Right forelimb (tissue), 1 donor: ENCODE measurements at places on chromosomes 13 and 19.

- DNase-seq = no peak
Measured at GRCh38 chr13:102295316-102296048, 106.4 kb downstream of the FGF14 start.

DNA sequence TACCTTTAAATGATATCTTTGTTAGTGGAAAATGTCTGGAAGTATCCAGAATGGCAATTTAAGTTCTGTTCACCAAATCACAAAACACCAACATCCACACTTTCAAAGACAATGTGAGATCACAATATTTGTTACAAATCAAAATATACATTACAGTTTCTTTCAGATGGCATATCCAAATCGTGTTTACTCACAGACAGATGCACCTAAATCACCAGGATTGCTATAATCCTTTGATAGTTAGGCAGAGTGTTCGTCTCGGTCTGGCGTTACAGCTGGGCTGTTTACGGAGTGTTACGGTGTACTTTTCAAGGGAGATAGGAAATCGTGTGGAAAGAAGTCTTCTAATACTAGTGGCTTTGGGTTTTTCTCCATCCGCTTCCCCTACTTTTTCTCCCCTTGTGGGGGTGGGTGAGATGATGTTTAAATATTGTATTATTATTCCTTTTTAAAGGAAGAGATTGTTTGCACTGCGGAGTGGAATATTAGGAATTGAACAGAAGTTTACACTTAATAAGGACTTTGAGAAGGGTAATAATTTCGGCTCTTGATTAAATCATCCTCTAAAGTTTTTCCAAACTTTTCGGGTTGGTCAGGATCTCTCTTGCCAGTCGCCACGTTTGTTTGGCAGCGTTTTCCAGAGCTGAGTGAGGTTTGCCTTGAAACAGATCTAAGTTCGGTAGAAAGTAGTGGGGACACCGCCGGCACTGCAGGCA, 1.8 kb downstream of the MAB21L1 start:
- no peak for DNase-seq

GRCh38 chr13:47474839-47475238, 526.2 kb downstream of the SUCLA2 start:
- no peak for DNase-seq

- no peak for DNase-seq
Measured at GRCh38 chr13:99361197-99361596, 54.0 kb upstream of the GPR183 start.

- DNase-seq = no peak
Measured at GRCh38 chr13:111039735-111040134, 75.4 kb upstream of the ARHGEF7 start.

- no peak for DNase-seq
Measured at GRCh38 chr19:18881491-18881890, 14.5 kb downstream of the CERS1 start.

- DNase-seq = no peak
Measured at GRCh38 chr13:50745542-50746115, 97.9 kb downstream of the DLEU7 start.

DNA sequence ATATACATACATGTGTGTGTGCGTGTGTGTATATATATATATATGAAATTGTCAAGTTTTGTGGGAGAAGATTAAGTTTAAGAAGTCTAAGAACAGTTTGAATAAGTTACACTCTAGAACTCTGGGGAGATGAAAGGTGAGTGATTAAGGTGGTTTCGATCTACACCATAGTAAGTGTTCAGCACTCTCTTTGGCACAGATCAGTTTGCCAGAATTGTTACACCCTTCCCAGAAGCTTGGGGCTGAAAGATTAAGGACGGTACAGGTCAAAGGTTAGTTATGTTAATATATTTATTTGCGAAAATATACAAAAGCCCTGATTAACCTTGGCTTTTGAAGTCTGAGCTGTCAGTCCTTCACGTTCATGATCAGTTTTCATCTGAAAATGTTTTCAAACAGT, 309.1 kb downstream of the KLF5 start:
- DNase-seq = no peak

GRCh38 chr13:24179486-24179850, 18.9 kb downstream of the SPATA13 start:
- DNase-seq = no peak

DNA sequence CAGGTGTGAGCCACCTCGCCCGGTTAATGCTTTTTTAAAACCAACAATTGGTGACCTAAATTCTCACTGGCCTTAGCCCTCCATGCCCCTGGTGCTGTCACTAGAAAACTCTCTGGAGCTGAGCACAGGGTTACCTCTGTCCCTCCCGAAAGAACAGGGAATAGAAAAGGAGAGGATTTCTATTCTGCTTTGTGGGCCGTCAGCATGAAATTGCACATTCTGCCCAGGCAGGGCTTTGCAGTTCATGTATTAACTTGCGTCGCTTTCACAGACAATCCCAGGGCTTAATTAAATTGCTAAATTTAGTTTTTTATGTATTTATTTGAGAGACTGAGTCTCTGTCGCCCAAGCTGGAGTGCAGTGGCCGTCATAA, 583 bp upstream of the ZNF480 start:
- DNase-seq = no peak

DNA sequence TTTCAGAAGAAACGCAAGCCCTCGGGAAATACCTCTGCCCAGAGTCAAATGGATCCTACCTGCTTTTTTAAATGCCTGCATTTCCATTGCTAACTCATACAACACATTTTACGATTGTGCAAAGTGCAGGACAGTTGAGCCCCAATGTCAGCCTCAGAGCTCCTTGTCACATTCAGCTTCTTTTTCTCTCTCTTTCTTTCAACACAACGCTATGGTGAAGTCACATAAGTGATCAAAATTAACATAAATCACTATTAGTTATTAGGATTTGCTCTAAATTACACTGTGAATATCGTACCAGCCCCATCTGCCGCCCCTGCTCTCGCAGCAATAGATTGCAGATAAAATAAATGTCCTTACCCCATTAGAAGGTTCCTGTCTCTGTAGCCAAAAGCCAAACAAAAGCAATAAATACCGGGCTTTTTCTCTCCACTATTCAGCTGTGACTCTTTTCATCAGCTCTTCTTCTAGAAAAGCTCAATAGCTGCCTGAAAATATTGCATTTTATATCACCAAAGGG, 8.8 kb downstream of the POU4F1 start:
- no peak for DNase-seq

- DNase-seq = peak; percentile 81
Measured at GRCh38 chr19:54266133-54266532, 9.1 kb upstream of the LILRB5 start.

DNA sequence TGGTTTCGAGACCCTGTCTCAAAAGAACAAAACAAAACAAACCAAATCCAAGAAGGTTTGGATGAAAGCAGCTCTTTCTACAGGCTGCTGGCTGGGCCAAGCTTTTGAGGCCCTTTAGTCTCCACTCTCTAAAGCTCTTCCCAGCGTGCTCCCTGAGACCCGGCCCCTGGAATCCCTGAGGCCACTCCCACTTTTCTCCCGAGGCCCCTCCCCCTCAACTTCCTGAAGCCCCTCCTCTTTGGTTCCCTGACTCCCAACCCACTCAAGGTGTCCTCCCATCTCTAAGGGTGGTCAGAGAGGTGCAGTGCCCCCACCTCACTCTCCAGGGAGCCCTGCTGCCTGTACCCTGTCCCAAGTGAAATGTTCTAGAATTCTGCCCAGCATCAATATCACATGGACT, 10.6 kb downstream of the ERICH6B start:
- DNase-seq = no peak

GRCh38 chr13:113882267-113882630, 18.4 kb upstream of the GAS6 start:
- DNase-seq = no peak

GRCh38 chr13:92833071-92833470, 393.5 kb upstream of the GPC6 start:
- no peak for DNase-seq

- DNase-seq = no peak
Measured at GRCh38 chr19:23241419-23241818, 8.8 kb downstream of the ZNF724 start.

DNA sequence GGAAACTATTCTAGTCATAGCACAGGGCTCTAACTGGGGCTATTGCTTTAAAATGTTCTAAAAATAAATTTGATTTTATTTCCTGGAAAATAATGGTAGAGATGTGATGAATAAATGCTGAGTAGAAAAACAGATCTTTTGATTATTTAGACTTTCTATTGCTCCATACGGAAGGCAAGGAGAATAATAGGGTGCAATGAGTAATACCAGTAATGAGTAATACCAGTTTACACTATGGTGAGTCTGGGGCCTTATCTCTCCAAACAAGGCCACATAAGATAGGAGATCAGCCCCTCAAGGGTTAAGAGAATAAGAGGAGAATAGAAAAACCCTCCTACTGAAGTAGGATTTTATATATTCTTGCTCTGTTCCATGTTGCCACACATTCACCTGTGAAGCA, 390.4 kb downstream of the KLF5 start:
- no peak for DNase-seq

DNA sequence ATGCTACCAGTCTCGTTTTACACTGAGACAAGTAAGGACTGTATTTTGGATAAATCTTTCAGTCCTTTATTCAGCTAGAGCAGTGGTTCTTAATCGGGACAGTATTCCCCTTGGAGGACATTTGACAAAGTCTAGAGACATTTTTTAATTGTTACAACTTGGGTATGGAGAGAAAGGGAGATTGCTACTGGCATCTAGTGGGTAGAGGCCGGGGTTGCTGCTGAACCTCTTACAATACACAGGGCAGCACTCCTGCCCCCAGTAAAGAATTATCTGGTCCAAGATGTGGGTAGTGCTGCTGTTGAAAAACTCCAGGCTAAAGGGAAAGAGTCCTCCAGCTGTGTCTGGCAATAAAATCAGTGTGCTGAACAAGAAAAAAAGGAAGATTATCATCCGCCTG, 334.8 kb downstream of the SLC7A1 start:
- DNase-seq = no peak

- DNase-seq = no peak
Measured at GRCh38 chr19:3580156-3580934, 4.9 kb upstream of the GIPC3 start.

- no peak for DNase-seq
Measured at GRCh38 chr13:109672545-109672944, 113.8 kb downstream of the IRS2 start.

- no peak for DNase-seq
Measured at GRCh38 chr13:40776681-40777165, 5.7 kb upstream of the MRPS31 start.

DNA sequence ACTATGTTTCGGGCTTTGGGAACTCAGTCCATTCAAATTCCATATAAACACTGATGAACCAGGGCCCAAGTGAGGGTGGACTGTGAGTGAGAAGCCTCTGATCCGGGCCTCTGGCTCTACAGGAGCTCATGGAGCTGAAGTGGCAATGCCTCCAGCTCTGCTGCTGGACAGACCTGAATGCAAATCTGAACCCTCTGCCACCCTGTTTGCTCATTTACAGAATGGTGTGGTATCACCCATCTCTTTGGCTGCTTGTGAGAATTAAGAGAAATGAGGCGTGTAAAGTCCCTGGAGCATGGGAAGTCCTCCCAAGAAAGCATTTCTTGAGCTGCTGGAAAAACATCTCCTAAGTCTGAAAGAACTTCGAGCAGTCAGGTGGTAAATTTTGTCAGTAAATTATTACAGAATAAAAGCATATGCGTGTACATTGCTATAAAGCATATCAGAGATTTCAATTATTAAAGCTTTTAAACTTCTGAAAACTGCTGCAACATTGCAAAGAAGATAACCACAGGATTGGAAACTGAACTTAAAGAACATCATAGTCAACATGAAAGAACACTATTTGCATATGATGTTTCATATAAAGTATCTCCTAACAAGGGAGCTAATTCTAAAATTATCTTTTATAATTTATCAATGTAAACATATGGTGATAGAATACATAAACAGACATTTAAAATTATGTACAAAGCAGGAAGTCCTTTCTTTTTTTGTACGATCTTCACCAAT, 369.0 kb downstream of the UQCRFS1 start:
- no peak for DNase-seq

DNA sequence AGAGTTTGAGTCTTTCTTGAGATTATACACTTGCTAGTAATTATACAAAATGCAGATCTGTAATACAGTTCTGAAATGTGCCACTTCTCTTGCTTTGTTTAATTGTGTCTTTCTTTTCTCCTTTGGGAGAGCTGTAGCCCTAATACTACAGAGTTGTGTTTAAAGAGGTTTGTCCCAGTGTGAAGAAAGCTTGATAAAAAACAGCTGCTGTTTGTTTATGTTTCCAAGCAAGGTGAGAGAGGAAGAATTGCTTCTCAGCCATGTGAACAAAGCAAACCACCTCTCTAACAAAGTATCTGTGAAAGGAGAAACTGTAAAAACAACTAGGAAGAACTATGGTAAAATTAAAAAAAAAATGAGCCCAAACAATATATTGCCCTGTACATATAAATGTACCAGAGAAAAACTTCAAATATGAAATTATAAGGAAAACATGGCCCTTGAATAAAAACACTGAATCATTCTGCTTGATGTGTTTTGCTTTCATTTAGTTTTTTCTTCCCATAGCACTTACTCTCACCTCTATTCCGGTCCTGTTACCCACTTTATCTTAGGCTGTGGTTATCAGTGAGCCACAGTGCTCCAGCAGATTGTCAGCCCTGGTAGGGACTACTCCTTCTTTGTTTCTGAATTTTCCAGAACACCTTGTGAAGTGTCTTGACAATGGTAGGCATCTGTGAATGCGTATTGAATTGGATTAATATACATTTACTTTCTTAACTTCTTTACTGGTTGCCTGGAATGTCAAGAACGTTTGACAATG, 257.1 kb downstream of the MTUS2 start:
- no peak for DNase-seq

GRCh38 chr13:25295228-25295627, 6.2 kb upstream of the NUP58 start:
- DNase-seq = no peak

DNA sequence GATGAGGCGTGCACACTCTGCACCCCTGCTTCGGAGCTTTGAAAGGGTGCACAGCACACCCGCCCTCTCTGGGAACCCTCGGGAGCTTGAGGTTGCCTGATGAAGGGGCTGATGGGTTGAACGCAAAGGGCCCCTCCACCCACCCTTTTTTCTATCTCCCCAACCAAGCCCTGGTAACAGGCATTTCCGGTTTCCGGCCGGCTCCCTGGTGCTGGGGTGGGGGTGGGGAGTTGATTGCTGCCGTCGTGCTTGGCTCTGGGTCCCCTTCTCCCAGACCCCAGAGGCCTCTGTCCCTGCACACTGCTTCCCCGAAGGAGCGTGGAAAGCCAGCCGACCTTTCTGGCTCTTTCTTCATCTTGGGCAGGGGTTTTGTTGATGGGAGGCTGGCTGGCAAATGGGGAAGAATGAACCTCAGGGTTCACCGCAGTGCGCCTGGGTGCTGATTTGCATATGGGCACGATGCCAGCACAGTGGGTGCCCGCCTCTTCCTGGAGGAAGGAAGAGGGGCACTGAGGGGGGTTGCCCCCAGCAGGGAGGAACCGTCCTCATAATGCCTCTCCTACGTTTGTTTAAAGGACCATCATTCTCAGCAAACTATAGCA, 29.1 kb downstream of the VAV1 start:
- DNase-seq = peak; percentile 54

GRCh38 chr19:35202722-35203688, 25.5 kb downstream of the FAM187B start:
- no peak for DNase-seq
